ENCODE measurements at places on chromosomes 1 and 21.

GRCh38 chr1:40421431-40422384 is 28.6 kb upstream of the ZFP69B start:
- no peak for DNase-seq

DNA sequence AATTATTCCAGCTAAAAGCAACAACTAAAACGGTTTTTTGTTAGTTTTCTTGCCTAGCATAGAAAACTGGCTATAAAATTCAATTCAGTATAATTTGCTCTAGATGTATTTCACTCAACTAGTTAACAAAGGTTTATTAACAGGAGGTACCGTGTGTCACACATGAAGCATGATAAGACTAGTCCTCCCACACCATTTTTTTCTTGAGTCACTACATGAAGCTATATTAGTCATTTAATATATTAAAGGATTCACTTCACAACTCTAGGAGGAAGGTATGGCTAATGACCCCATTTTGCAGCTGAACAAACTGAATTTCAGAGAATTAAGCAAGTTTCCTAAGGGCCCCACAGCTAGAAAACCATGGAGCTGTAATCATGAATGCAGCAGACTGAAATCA is 307.8 kb upstream of the USP25 start:
- DNase-seq: no peak

- DNase-seq: no peak
Measured at GRCh38 chr1:225817611-225818061, 7.7 kb downstream of the EPHX1 start.

- DNase-seq: peak; percentile 19
Measured at GRCh38 chr1:39508857-39509305, 17.4 kb downstream of the BMP8A start.

DNA sequence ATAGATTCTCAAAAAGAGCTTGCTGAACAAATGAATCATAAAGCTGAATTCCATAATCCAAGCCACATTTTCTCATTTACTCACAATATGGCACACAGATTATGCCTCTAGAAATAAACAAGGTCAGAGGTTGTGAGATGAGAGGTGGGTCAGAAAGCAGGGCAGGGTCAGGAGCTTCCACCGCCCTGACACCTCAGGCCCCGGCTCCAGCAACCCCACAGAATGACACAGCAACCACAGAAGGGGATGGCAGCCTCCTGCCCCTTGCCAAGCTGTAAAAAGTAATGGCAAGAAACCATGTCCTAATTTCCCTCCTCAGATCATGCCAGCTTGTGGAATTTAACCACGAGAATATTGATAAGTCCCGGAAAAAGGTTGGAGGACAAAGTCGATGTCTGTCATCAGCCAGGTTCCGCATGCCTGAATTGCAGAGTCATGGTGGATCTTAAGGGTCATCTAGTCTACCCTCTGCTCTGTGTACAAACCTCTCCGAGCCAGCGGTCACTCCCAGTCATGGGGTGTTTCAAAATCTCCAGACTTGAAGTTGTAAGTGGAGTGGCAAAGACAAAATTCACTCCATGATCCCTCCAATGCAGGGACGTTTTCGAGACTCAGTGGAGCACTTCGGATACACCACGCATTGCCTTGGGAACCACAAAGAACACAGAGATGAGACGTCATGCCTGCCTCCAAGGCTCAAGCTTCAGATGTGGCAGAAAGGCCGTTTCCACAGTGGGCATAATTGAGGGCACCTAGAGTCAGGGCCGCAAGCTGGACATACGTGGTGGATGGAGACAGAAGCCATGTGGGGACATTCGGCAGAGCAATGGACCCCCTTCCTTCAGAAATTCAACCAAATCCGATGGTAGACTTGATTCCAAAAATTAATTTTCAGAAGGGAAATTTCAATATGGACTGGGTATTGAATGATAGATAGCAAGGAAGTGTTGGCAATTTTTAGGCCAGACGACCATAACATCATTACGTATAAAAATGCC is 254.0 kb downstream of the TOMM20 start:
- no peak for DNase-seq

DNA sequence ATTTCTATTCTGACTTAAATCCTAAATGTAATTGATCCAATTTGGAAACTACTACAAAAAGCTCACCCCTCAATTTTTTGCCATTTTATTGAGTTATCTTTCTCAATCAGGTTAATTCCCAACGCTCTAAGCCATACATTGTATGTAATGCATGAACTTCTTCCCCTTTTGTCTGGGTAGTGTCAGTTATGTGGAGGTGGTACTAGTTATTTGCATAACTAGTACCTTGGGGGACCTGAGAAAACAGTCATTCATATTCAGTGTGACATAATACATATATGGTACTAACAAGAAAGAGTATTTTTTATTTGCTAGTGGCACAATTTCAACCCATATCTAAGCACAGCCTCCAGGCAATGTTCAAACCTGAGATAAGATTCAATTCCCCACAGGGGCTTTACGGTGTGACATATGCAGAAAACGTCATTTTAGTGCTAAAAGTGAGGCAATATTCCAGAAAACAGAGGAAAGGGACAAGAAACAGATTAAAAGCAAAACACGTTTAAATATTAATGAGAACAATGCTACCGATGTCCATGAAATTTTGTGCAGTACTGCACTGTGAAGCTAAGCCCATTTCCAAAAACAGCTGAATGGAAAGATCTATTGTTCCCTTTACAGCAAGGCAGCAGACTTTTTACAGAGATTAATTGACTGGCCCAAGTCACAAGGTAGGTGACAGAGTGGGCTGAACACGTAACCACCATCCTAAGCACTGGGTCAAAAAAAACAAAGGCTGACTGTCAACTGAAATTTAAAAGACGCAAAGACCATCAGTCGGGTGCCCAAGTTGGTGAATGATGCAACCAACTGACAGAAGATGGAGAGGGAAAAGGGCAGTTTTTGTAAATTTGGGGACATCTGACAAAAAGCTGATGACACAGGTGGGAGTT is 1.4 kb downstream of the HLCS start:
- no peak for DNase-seq

DNA sequence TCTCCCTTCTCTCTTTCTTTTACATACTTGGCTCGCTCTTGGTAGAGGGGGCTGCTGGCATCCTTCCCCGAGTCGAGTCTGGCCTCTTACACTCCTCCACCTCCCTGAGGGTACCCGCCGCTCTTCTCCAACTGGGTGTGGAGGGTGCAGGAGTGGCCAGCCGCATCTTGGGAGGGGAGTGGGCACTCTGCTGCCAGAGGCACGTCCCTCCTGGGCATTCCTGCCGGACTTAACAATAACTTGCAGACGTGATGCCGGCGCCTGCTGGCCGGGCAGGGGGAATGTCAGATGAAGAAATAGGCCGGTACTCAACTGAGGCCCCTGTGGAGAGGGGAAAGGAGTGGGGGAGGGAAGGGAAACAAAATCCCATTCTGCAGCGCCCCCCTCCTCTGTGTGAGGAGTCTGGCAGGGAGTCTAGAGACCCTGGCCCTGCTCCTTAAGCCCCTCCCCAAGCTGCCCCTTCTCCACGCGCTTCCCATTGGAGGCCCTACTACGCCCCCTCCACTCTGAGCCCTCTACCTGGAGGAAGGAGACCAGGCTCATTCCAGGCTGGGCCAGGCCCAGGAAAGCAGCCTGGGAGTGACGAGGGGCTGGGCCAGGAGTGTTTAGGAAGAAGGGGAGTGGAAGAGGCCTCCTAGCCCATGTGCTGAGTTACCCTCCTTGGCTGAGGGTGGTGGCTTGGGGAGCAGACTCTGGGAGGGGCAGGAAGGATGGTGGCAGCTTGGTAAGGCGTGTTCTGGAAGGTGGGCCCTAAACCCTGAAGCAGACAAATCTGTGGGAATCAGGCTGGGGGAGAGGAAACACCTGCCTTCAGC is 1.8 kb downstream of the ATP2B4 start:
- no peak for DNase-seq

Data from activated T-cell treated with anti-CD3 and anti-CD28 coated beads, Interleukin-2, amount 50 U/mL, for 72 hours (primary cell).